ENCODE measurements at places on chromosomes 12 and 14.

GRCh38 chr12:80747800-80748199 lies 31.1 kb downstream of the MYF5 start:
- no peak for DNase-seq

GRCh38 chr12:89400415-89400814 lies 48.1 kb upstream of the DUSP6 start:
- no peak for DNase-seq

DNA sequence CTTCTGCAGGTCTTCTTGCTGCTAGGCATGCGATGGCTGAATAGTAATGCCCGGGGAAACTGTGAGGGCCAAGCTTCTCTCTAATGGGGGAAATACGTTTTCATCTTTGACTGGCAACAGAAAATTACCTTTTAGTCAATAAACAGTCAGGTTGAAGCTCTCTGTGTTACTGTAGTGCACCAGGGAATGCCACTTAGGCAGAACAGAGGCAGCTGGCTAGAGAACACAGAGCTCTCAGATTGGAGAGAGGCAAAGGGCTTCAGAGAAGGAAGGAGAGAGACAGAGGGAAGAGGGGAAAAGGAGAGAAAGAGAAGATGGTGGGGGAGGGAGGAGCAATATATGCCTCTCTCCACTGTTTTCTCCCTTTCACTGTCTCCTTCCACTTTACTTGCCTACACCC lies 6.7 kb downstream of the HSD17B6 start:
- no peak for DNase-seq

GRCh38 chr12:26195641-26196420 lies 458 bp downstream of the SSPN start:
- DNase-seq, result no peak

GRCh38 chr12:124036657-124037109 lies 63.7 kb downstream of the ZNF664 start:
- DNase-seq, result no peak

- DNase-seq, result no peak
Observed at GRCh38 chr12:94100211-94100627, 48.2 kb upstream of the PLXNC1 start.

GRCh38 chr12:77817276-77817675 lies 13.4 kb upstream of the NAV3 start:
- no peak for DNase-seq

DNA sequence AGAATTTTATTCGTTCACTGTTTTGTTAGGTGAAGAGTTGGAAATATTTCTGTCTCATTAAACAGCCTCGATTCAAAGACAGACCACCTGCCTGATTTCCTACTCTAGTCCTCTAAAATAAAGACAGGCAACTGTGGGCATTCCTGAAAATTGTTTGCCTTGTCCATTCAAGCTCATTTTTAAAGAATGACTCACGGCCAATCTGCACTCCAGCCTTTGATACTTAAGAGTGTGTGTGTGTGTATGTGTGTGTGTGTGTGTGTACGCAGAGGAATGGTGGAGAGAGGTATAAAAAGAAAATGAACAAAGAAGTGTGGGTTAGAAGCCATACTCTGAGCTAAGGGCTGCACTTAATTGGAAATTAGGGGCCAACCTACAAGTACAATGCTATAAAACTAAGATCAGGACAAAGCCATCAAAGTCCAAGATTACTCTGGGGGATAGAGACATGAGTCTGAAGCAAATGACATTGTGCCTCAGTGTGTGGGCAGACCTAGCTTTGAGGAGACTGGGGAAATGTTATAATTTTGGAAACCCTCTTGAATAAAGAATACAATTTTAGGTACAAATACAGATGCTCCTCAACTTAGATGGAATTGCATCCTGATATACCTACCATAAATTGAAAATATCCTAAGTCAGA lies 45.6 kb upstream of the SOCS2 start:
- no peak for DNase-seq

- DNase-seq, result no peak
Observed at GRCh38 chr14:30240018-30240417, 312.4 kb upstream of the PRKD1 start.

DNA sequence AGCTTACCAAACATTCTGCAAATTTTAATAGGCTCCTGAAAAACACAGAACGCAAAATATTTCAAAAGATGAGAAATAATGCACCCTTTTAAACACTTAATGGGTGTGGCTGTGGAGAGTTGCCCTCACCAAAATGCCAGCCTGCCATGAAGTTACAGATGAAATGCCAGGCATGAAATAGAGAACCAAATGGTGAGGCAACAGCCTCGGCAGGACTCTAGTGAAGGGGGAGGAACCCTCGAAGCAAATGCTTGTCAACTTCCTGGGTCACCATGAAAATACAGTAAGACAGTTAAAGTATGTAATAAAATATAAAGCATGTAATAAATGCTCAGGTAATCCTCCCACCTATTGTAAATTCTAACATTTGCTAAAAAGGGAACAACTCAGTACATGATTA lies 24.1 kb downstream of the DUSP16 start:
- no peak for DNase-seq

DNA sequence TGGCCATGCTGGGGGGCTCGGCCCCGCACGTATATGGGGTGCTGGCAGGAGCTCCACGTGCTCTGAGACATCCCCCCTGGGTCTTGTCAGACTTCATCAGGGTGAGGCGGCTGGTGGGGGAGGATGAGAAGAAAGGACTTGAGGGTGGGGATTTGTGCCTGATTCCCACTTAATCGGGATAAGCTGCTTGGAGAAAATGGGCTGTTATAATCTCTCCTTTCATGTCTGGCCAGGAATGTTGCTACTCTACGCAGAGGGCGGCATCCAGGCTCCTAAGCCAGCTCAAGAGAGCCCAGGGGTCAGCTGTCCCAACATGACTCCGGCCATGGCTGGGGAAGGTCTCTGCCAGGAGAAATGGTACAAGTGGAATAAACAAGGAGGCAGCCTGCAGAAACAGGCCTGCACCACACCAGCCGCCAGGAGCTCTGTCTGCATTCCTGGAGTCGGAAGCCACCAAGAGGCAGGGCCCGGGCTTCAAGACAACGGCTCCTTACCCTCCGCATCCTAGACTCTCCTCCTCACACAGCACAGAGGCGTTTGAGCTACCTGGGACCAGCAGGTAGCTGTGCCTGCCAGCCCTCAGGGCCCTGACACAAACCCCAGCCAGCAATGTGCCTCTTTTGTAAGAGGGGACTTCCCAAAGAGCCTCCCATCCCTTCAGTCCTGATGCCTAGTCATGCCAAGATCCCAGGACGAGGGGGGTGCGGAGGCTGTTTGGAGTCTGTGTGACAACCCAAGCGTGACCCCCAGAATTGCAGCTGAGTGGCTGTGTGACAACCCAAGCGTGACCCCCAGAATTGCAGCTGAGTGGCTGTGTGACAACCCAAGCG lies 195.8 kb upstream of the DIO3 start:
- DNase-seq, result no peak

- no peak for DNase-seq
Observed at GRCh38 chr14:21924479-21924878, 250.9 kb upstream of the OR4E1 start.

GRCh38 chr14:99174770-99175319 lies 97.2 kb downstream of the BCL11B start:
- no peak for DNase-seq

DNA sequence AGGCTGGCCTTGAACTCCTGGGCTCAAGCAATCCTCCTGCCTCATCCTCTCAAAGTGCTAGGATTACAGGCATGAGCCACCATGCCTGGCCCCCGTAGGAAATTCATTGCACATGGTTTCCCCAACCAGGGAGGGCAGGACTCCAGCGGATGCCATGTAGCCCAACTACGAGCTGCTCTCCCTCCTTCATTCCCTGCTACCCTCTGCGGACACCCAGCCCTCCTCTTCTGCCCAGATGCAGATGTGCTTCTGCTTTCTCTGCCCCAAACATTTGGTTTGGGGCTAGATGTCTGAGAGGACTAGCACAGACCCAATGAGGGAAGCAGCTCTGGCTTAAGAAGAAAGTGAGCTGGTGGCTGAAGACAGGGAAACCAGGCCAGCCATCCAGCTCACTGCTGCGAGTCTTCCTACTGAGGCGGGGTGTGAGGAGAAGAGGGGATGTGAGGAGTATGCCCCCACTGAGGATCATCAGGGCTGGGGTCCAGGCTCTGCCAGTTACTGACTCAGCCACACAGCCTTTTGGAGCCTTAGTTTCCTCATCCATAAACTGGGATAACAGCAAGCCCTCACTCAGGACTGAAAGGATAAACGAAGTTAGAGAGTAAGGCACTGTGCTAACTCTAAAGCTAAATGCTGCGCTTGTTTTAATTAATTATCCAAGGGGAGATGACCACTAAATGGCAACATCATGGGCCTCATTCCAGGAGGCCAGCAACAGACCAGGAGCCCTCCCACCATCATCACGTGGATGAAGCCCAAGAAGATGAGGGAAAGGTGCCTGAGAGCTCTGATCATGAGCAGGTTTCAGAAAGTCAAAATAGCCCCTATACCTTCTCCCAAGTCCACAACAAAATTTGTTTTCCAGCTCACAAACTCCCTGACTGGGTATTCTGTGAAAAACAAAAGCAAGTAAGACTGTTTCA lies 10.9 kb downstream of the CTDSP2 start:
- DNase-seq, result no peak

DNA sequence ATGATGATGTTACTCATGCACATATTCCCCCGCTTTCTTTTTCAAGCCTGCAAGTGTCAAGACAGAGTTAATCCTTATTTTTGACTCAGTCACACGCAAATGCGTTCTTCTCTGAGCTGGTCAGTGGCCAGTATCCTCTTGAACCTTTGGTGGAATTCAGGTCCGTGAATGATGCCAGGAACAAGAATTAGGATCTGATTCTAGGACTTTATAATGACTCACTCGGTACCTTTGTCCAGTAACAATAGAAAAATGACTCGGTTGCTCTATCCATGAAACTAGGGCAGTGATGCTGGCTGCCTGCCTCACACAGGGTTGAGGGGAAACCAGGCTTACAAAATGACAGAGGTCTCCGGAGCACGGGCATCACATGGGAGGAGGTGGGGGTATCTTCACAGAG lies 185.8 kb upstream of the NUDT4 start:
- no peak for DNase-seq

DNA sequence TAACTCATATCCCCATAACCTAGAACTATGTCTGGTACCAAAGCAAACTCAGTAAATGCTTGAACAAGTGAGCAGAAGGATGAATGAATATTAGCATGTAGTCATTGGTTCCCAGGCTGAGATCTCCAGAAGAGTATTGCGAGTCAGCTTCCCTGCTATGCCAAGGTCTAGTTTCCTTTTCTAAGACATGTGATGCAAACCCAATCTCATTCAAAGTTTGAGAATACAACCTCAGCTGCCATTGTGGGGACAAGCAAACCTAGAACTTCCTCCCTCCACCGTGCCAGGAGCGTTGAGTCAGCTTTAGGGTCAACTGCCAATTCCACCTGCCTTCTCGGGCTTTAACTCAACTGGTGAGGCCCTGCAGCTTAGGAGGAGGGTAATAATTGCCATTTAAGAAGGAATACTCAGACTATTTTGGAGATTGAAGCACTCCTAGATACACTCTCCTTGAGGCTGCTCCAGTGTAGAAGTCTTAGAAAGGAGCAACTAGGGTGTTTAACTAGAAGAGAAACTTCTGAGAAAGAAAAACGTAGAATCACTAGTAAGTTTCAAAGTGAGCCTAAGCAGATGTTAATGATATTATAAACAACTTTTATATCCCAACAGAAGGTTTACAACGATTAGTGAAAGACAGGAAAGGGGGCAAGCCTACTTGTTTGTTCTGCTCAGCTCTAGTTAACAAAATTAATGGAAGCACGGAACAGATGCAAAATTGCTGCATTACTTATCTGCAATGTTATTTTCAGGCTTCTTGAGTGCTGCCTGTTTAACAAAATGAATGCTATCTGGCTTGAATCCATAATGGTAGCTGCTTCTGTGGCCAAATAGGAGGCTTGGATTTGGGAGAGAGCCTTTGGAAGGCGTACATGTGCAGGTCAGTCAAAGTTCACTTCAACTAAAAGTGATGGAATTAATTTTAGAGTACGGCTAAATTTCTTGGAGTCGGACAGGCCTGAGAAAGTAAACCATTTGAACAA lies 96.9 kb downstream of the HELB start:
- DNase-seq, result no peak

- no peak for DNase-seq
Observed at GRCh38 chr14:83780321-83780720, 1749.6 kb upstream of the FLRT2 start.

GRCh38 chr12:79782172-79782900 lies 91.6 kb upstream of the PAWR start:
- no peak for DNase-seq

GRCh38 chr12:64840119-64840518 lies 15.7 kb downstream of the TBC1D30 start:
- DNase-seq, result no peak

DNA sequence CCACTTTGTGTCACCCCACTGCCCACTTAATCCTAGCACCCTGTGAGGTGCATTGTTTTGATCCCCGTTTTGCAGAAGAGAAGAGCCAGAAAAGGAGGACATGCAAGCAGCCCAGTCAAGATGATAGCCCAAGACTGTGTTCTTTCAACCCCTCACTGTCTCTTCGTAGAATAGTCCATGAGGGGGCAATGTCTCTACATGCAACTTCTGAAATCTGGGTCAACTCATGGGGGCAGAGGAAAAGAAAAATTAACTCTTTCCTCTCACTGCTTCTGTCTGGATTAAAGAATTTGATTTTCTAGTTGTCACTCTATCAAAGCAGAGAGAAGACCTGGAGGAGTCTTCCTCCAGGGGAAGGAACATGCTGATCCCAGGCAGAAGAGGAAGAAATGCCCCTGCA lies 229.6 kb upstream of the NOS1 start:
- DNase-seq, result no peak

GRCh38 chr12:122413516-122414404 lies 8.7 kb downstream of the CLIP1 start:
- DNase-seq, result no peak

- DNase-seq, result no peak
Observed at GRCh38 chr12:6095269-6095668, 29.2 kb downstream of the VWF start.

DNA sequence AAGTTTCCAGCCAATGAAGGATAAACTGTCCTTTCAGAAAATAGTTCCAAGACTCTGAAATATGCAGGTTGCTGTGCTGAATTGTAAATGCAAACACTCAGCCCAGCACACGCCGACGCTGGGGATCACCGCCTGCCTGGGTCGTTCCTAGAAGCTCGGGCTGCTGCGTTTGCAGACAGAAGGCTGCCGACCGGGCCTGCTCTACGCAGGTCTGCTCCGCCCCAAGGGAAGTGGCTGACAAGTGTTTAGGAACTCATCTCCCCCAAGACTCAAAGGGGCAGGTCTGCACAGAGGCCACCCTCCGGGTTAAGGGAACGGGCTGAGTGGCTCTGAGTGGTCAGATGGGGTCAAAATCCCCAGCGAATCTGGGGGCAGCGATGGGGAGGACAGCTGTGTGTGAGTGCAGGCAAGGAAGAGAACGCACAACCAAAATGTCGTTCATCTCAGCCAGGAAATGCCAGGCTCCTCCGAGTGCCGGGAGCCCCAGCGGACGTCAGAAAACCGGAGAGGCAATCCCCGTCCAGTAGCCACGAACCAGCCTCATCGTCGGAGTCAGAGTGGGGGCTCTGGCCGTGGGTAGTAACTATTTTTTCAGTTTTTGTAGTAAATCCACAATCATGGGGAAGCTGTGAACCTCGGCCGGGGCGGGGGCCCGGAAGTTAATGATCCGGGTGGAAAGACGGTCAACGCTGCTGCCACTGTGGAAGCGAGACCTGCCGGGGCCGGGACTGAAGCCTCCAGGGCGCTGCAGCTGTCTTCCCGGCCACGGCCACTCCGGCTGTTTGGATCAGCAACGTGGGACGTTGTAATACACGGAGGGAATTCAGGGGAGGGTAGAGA lies 6.0 kb downstream of the GALNT9 start:
- DNase-seq, result no peak

GRCh38 chr14:38201137-38201828 lies 6.4 kb upstream of the SSTR1 start:
- DNase-seq, result no peak
